Small intestine (tissue), 16 donors: ENCODE measurements at places on chromosomes 4 and X.

GRCh38 chr4:174626342-174627008 lies 104.2 kb upstream of the HPGD start:
- peak overlapping the region; percentile 75 for H3K27ac ChIP-seq
- no peaks in the 10 kb centered on the region for H3K27me3 ChIP-seq
- H3K4me3 ChIP-seq = no peak overlapping the region
- H3K36me3 ChIP-seq = no peaks in the 10 kb centered on the region
- DNase-seq = peak; percentile 83

DNA sequence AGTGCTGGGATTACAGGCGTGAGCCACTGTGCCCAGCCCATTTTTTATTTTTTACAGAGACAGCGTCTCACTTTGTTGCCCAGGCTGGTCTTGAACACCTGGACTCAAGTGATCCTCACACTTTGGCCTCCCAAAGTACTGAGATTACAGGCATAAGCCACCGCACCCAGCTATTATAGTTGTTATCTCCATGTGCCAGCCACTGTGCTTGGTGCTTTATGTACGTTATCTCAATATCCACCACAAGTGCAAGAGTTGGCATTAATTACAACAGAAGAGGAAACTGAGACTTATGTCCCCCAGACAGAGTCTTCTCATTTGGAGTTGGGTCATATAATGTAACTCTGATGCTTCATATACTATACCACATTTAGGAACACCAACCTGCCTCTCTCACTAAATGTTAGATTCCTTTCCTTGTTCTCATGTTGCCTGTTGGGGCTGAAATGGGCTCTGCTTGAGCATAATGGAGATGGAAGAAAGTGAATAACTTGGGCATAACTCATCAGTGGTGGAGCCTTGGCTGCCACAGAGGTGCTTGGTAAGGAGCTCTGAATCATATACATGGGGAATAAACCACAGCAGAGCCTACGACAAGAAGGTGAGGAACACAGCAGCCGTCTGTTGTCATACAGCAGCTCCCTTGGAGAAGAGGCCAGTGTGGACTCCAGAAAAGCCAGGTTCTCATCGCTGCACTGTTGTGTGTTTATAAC lies 84.3 kb downstream of the SPRY1 start:
- H3K36me3 ChIP-seq = no peaks in the 10 kb centered on the region
- peak; percentile 9 for DNase-seq
- peaks cover 3% of the 10 kb centered on the region for H3K4me1 ChIP-seq
- H3K27ac ChIP-seq = no peak overlapping the region
- no peaks in the 10 kb centered on the region for H3K27me3 ChIP-seq
- H3K4me3 ChIP-seq = no peak overlapping the region

DNA sequence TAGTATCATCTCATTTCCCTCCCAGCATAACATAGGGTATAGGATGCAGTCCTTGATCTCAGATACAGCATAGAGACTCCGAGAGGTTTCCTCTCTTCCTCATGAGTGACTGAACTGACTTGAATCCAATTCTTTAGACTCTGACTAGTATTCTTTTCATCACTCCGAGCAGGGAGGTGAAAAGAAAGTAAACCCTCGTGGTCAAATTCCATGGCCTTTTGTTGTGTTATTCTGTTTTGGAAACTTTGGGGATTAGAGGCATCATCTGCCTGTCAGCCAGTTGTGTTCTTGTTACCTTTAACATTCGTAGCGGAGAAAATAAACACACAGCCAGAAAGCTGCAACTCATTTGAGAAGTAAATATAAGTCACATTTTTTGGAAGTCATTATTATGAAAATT lies 206.6 kb downstream of the ARHGAP10 start:
- H3K4me1 ChIP-seq = peaks cover 2% of the 10 kb centered on the region
- no peak overlapping the region for H3K27ac ChIP-seq
- H3K36me3 ChIP-seq = peaks cover 6% of the 10 kb centered on the region
- no peak overlapping the region for H3K4me3 ChIP-seq
- no peak for DNase-seq
- no peaks in the 10 kb centered on the region for H3K27me3 ChIP-seq

GRCh38 chr4:96354036-96354712 lies 514.3 kb downstream of the PDHA2 start:
- no peaks in the 10 kb centered on the region for H3K27me3 ChIP-seq
- H3K4me3 ChIP-seq = no peak overlapping the region
- no peak overlapping the region for H3K27ac ChIP-seq
- DNase-seq = peak; percentile 41

- H3K27ac ChIP-seq = no peak overlapping the region
- no peak for DNase-seq
- H3K36me3 ChIP-seq = no peaks in the 10 kb centered on the region
- no peaks in the 10 kb centered on the region for H3K27me3 ChIP-seq
Measured at GRCh38 chrX:20665481-20665880, 398.8 kb upstream of the RPS6KA3 start.

DNA sequence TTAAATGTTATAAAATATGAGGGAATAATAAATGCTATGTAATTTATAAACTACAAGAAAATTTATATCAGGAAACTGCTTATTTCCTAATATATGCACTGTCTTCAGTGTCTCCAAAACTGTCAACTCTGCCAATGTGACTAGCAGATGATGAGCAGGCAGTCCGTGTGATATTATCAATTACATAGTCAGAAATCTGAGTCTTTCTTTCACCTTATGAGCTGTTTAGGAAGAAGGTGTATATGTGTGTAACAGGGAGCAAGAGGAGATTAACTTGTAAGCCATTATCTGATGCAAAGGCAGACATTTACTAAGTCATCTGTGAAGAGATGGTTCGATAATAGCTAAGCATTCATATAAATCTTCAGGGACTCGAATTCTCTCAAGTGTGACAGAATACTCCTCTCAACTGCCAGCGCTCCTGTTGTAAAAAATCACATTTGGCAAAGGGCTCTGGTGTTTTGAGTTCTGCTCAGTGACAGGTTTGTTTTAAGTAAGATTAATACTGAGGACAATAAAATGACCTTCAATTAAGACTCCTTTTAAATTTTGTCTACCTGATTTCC lies 79.7 kb downstream of the SNCA start:
- H3K27ac ChIP-seq = no peak overlapping the region
- no peaks in the 10 kb centered on the region for H3K36me3 ChIP-seq
- H3K27me3 ChIP-seq = no peaks in the 10 kb centered on the region
- no peak overlapping the region for H3K4me3 ChIP-seq

DNA sequence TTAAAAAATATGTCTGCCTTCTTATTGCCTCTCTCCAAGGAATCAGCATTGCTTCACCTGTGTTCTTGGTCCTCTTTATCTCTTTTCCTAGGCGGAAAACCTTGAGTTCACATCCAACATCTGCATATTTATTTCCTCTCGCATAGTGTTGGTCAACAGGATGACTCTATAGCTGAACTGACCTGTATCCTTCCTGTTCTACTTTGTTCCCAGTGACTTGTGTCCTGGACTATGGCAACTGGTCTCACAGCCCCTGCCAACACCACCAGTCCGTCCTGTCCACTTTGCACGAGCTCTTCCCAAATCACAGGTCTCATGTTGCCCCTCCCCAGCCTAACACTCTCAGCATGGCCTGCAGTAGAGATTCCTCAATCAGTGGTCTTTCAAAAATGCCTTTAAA lies 2.0 kb downstream of the DIPK2B start:
- DNase-seq = no peak
- no peak overlapping the region for H3K27ac ChIP-seq
- no peaks in the 10 kb centered on the region for H3K4me1 ChIP-seq
- no peaks in the 10 kb centered on the region for H3K36me3 ChIP-seq

- no peaks in the 10 kb centered on the region for H3K36me3 ChIP-seq
- H3K27ac ChIP-seq = no peak overlapping the region
- no peaks in the 10 kb centered on the region for H3K4me1 ChIP-seq
- peak; percentile 32 for DNase-seq
Measured at GRCh38 chrX:16826207-16826606, 39.9 kb downstream of the TXLNG start.

- H3K4me1 ChIP-seq = no peaks in the 10 kb centered on the region
- no peak overlapping the region for H3K4me3 ChIP-seq
- no peak for DNase-seq
- H3K27me3 ChIP-seq = no peaks in the 10 kb centered on the region
Measured at GRCh38 chr4:143344041-143344440, 7.4 kb downstream of the GAB1 start.

- peaks cover 2% of the 10 kb centered on the region for H3K4me1 ChIP-seq
- no peak for DNase-seq
- no peaks in the 10 kb centered on the region for H3K36me3 ChIP-seq
- H3K4me3 ChIP-seq = no peak overlapping the region
Measured at GRCh38 chr4:40308528-40309122, 26.5 kb upstream of the CHRNA9 start.

GRCh38 chrX:41472231-41472815 lies 25.2 kb downstream of the NYX start:
- H3K36me3 ChIP-seq = no peaks in the 10 kb centered on the region
- H3K27me3 ChIP-seq = no peaks in the 10 kb centered on the region
- H3K27ac ChIP-seq = no peak overlapping the region
- H3K4me1 ChIP-seq = no peaks in the 10 kb centered on the region
- peak; percentile 18 for DNase-seq

DNA sequence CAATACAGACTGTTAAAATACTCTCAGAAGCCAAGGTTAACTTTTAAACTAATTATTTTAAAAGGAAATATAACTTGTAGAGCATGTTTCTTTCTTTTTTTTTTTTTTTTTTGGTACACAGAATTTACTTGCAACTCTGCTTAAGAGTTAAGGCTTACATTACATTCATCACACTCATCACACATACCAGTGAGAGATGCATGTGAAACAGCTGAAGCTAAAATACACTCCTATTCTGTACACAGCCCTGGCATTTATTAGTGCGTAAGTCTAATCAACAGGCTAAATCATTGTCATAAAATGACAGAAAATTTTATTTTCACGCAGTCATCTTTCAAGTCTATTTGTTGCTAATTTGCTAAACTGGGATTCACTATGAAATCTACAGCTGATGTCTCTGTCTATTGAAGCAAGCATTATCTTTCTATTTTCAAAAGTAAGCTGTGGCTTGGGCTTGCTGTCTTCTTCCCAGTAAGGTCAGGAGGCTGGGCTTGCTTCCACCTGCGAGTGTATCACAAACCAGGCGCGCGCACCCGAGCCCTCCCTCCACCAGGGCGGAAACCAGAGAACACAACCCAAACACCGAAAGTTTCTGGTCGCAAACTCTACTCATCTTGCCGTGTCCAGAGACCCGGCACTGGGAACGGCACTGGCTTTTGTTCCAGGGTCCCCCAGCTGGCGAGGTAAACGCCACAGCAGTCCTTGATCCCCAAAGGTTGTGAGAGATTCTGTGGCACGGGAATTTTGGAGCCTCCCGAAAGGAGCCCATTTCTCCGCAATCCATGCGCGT lies 3.9 kb downstream of the MAML3 start:
- H3K4me1 ChIP-seq = no peaks in the 10 kb centered on the region
- H3K4me3 ChIP-seq = peak overlapping the region; percentile 73
- no peaks in the 10 kb centered on the region for H3K27me3 ChIP-seq

DNA sequence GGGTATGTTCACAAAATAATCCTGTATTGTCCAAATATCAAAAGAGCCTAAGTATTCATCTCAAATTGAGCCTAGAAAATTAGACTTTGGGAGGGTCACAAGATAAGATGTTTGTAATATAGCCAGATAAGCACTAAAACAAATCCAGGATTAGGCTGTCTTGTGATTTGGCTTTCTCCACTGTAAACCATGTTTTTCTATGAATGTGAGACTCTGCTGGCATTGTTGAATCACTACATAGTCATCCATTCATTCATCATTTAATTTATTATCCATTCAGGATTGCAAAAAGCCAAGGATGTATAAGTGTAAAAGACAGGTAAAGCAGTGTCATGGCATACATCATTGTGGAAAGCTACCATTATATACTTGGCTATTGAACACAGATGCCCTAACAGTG lies 148.0 kb downstream of the GRID2 start:
- no peak for DNase-seq
- H3K4me1 ChIP-seq = no peaks in the 10 kb centered on the region
- no peaks in the 10 kb centered on the region for H3K36me3 ChIP-seq
- H3K27me3 ChIP-seq = no peaks in the 10 kb centered on the region

GRCh38 chr4:165096776-165097175 lies 15.9 kb downstream of the TMEM192 start:
- H3K4me3 ChIP-seq = no peak overlapping the region
- H3K36me3 ChIP-seq = no peaks in the 10 kb centered on the region
- no peaks in the 10 kb centered on the region for H3K4me1 ChIP-seq
- H3K27me3 ChIP-seq = no peaks in the 10 kb centered on the region
- H3K27ac ChIP-seq = no peak overlapping the region

DNA sequence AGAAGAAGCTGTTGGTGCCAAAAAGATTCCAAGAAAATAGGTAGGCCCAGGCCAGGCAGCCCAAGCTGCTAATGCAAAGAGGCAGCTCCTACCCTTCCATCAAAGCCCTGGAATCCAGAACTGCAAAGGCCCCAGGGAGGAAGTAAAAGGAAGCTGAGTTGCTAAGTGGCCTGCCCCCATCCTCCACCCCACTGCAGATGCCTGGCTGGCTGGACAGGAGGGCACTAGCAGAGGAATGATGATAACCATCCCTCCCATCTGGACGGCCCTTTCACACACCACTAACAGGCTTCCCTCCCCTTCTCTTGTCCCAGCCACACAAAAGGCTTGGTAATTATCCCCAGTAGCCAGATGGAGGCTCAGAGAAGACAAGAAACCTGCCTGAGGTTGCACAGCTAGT lies 32.4 kb upstream of the PJA1 start:
- H3K36me3 ChIP-seq = no peaks in the 10 kb centered on the region
- no peaks in the 10 kb centered on the region for H3K27me3 ChIP-seq
- H3K4me1 ChIP-seq = peaks cover 9% of the 10 kb centered on the region
- DNase-seq = no peak

- no peaks in the 10 kb centered on the region for H3K27me3 ChIP-seq
- no peak overlapping the region for H3K4me3 ChIP-seq
Measured at GRCh38 chr4:22203711-22204011, 255.1 kb upstream of the KCNIP4 start.

- H3K4me3 ChIP-seq = no peak overlapping the region
- H3K4me1 ChIP-seq = peaks cover 13% of the 10 kb centered on the region
- H3K27me3 ChIP-seq = no peaks in the 10 kb centered on the region
- no peak overlapping the region for H3K27ac ChIP-seq
- no peaks in the 10 kb centered on the region for H3K36me3 ChIP-seq
Measured at GRCh38 chr4:20614816-20615215, 85.4 kb upstream of the PACRGL start.

- DNase-seq = no peak
- H3K4me1 ChIP-seq = no peaks in the 10 kb centered on the region
- H3K27ac ChIP-seq = no peak overlapping the region
- no peaks in the 10 kb centered on the region for H3K27me3 ChIP-seq
- no peak overlapping the region for H3K4me3 ChIP-seq
Measured at GRCh38 chr4:6031846-6032245, 13.6 kb upstream of the C4orf50 start.

DNA sequence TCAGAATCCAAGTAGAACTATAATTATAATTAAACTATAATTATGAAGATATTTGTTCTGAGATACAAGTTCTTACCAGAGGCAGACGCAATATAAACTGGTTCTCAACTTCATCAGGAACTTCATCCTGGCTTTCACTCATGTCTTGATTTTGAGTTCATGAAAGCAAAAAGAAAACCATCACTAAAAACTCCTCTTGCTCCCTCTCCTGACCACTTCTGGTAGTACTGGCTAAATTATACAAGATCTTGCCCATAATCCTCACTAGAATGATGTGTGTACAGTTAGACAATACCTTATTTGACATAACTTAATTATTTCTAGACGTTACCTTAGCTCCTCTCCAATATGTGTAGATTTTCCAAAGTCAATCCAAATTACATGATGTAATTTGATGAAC lies 3.7 kb downstream of the TAF7L start:
- peak; percentile 49 for DNase-seq
- H3K27ac ChIP-seq = no peak overlapping the region
- no peaks in the 10 kb centered on the region for H3K36me3 ChIP-seq
- no peak overlapping the region for H3K4me3 ChIP-seq
- no peaks in the 10 kb centered on the region for H3K27me3 ChIP-seq
